ENCODE measurements at places on chromosomes 12 and 14.

GRCh38 chr14:83118029-83118428, 1584.4 kb upstream of the SEL1L start:
- DNase-seq = no peak

GRCh38 chr14:88003425-88003824, 1.5 kb upstream of the GPR65 start:
- no peak for DNase-seq

DNA sequence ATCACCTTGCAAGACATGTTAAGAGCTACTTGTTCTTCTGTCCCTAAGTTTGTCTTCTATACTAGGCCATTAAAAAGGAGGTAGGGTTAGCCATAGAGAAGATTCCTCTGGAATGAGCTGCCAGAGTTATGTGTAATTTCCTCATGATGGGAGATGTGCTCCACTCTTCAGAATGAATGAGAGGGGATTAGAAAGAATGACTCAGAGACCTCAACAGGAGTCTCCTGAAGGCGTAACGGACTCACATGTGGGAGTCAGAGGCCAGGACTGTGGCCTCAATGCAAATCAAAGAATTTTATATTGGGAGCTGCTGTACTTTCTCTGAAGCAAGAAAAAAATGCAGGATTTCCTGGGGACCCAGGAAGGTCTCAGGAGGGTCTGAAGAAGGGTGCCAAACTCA, 87.8 kb upstream of the ATXN7L3B start:
- DNase-seq = no peak

DNA sequence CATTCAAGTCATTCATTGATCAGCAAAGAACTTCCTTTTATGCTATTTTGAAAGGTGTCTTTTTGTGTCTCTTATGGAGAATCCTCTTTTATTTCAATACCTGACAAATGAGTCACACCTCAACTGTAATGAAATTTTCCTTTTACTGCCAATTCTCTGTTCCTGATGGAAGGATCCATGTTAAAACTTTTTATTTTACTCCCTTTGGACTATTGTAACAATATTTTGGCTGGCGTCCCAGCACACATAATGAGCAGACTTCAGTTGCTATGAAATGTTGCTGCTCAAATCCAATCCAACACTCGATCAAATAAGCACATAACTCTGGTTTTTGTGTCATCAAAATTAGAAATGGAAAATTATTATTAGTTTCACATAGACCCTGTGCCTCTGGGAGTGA, 21.9 kb upstream of the SLC15A5 start:
- DNase-seq = no peak

GRCh38 chr14:77037215-77037937, 8.9 kb upstream of the IRF2BPL start:
- no peak for DNase-seq

DNA sequence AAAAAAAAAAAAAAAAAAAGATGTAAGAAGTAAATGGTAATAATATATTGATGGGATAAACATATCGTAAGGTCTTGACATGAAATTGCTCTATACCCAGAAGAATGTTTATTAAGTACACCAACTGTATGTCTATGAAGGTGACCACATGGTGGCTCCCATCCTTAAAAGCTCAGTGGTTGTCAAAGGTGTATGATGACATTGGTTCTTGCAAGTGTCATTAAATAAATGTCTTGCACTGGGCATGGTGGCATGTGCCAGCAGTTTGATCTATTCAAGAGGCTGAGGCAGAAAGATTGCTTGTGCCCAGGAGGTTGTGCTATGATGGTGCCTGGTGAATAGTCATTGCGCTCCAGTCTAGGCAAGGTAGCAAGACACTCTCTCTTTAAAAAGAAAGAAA, 10.4 kb downstream of the CCT2 start:
- DNase-seq = peak; percentile 29

All from NAMALWA (cell line).